ENCODE measurements at places on chromosomes 16 and 17. TPM values are rescaled to one million over a fixed set of nuclear protein-coding genes. Genes with fewer than 3 reads are reported as not detected.
A peak's percentile ranks its signal among the peaks of the same experiment; 100 is the strongest.

DNA sequence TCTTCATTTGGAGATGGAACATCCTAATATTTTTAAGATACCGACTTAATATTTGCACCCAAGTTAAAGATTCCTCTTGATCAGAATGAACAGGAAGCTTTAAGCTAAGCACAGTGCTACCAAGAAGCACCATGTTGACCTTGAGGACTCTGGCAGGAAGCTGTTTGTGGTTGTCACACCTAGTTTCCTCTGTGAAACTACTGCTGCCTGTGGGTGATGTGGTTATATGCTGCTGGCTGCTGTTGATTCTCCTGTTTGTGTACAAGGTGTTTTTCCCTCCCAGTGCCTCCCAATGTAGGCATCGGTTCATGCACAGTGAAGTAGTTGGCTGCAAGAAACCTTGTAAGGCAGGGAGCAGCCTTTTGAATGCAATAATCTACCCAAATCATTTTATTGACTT is 23.4 kb downstream of the RBL2 start:
- H3K4me3 ChIP-seq, result no peak overlapping the region
- H3K36me3 ChIP-seq, result peaks cover 56% of the 10 kb centered on the region
- H3K27me3 ChIP-seq, result no peaks in the 10 kb centered on the region
- no peak overlapping the region for H3K27ac ChIP-seq
- DNase-seq, result no peak

GRCh38 chr16:19898924-19899604 is 14.4 kb upstream of the GPRC5B start:
- no peaks in the 10 kb centered on the region for H3K36me3 ChIP-seq
- no peaks in the 10 kb centered on the region for H3K4me1 ChIP-seq
- no peak overlapping the region for H3K4me3 ChIP-seq
- DNase-seq, result peak; percentile 72

- no peaks in the 10 kb centered on the region for H3K36me3 ChIP-seq
- H3K27ac ChIP-seq, result no peak overlapping the region
- H3K4me3 ChIP-seq, result no peak overlapping the region
- peaks cover 10% of the 10 kb centered on the region for H3K4me1 ChIP-seq
- DNase-seq, result peak; percentile 53
Measured at GRCh38 chr16:57815987-57816745, 13.9 kb upstream of the KIFC3 start.

GRCh38 chr16:17519101-17519955 is 48.6 kb upstream of the XYLT1 start:
- no peaks in the 10 kb centered on the region for H3K4me1 ChIP-seq
- no peak overlapping the region for H3K27ac ChIP-seq
- no peak for DNase-seq
- no peaks in the 10 kb centered on the region for H3K36me3 ChIP-seq
- peaks cover 8% of the 10 kb centered on the region for H3K27me3 ChIP-seq

PHAF1 gene
- total RNA-seq, result 14.1 TPM

DNA sequence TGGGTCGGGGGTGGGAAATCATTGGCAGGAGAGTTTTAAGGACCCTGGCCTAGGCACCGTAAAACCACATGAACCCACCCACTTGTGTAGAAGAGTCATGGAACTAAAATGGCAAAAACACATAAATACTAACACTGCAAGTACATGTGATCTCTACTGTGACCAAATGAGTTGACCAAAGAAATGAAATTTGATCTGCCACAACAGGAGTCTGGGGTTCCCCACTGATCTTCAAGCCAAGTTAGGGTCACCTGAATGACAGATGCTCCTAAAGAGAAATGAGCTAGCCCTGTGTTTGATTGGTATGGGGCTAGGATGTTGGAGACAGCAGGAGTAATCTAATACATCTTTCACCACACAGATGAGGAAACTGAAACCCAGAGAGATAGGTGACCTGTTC is 21.5 kb upstream of the SKAP1 start:
- DNase-seq, result no peak
- peaks cover 16% of the 10 kb centered on the region for H3K4me1 ChIP-seq
- H3K4me3 ChIP-seq, result no peak overlapping the region
- no peak overlapping the region for H3K27ac ChIP-seq
- H3K27me3 ChIP-seq, result no peaks in the 10 kb centered on the region

DNA sequence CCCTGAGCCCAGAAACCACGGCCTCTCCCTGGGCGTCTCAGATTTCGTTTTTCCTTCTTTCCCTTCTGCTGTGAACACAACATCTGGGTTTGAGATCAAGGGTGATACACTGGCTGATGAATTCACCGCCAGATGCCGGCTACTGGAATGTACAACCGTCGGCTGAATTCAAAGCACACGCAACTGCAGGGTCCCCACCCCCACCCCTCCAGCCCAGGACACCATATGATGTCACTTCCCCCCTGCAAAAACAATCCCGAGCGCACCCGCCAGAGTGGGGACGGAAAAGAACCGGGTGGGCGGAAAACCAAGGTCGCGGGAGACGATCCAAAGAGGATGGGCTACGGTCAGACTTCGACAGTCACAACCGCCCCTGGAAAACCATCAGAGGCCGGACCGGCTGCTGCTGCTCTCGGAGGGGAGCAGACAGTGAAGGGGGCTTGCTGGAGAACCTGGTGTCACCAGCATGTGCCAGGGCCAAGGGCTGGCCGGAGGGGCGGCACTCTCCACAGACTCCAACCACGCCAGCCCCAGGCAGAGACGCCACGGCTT is 23.3 kb downstream of the CEP295NL start:
- H3K27ac ChIP-seq, result no peak overlapping the region
- H3K4me3 ChIP-seq, result no peak overlapping the region
- no peaks in the 10 kb centered on the region for H3K36me3 ChIP-seq
- peaks cover 10% of the 10 kb centered on the region for H3K27me3 ChIP-seq

DNA sequence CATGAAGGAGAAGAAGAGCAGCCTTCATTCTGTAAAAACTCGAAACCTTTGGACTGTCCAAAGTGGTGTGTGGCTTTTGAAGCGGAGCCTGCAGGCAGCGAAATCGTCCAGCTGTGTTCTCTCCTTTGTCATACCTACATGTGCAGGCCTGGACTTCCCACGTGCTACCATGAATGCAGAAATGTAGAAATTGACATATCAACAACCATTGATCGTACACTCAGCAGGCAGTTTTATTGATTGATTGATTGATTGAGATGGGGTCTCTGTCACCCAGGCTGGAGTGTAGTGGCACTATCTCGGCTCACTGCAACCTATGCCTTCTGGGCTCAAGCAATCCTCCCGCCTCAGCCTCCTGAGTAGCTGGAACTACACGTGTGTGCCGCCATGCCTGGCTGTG is 2.6 kb upstream of the HAPSTR1 start:
- H3K27ac ChIP-seq, result no peak overlapping the region
- peaks cover 13% of the 10 kb centered on the region for H3K36me3 ChIP-seq
- peaks cover 20% of the 10 kb centered on the region for H3K4me1 ChIP-seq

GRCh38 chr17:77375108-77375916 is 234.5 kb downstream of the SEC14L1 start:
- peak; percentile 58 for DNase-seq
- H3K4me3 ChIP-seq, result no peak overlapping the region
- no peaks in the 10 kb centered on the region for H3K36me3 ChIP-seq
- H3K27ac ChIP-seq, result no peak overlapping the region

KCNH4 gene
- 1.8 TPM for total RNA-seq

GRCh38 chr16:6165330-6165979 is 1067.9 kb upstream of the EEF2KMT start:
- DNase-seq, result peak; percentile 5
- H3K4me1 ChIP-seq, result no peaks in the 10 kb centered on the region
- no peak overlapping the region for H3K27ac ChIP-seq
- H3K36me3 ChIP-seq, result no peaks in the 10 kb centered on the region
- H3K4me3 ChIP-seq, result no peak overlapping the region

- H3K27me3 ChIP-seq, result no peaks in the 10 kb centered on the region
- H3K36me3 ChIP-seq, result peaks cover 46% of the 10 kb centered on the region
- H3K4me1 ChIP-seq, result peaks cover 53% of the 10 kb centered on the region
- no peak for DNase-seq
- no peak overlapping the region for H3K27ac ChIP-seq
Measured at GRCh38 chr16:2482708-2483534, 8.0 kb downstream of the TBC1D24 start.

- H3K4me3 ChIP-seq, result no peak overlapping the region
- no peaks in the 10 kb centered on the region for H3K36me3 ChIP-seq
- DNase-seq, result no peak
- H3K27ac ChIP-seq, result peak overlapping the region; percentile 36
- no peaks in the 10 kb centered on the region for H3K27me3 ChIP-seq
Measured at GRCh38 chr17:34382621-34383124, 19.6 kb upstream of the CCL1 start.

ZDHHC7 gene
- total RNA-seq, result 45.7 TPM

GRCh38 chr16:58684001-58684353 is 593 bp downstream of the SLC38A7 start:
- peaks cover 4% of the 10 kb centered on the region for H3K4me1 ChIP-seq
- peak overlapping the region; percentile 50 for H3K27ac ChIP-seq
- no peaks in the 10 kb centered on the region for H3K27me3 ChIP-seq
- peak overlapping the region; percentile 76 for H3K4me3 ChIP-seq
- H3K36me3 ChIP-seq, result 0 out of 3 replicates have a peak, but pooled peaks cover 4% of the 10 kb centered on the region

DNA sequence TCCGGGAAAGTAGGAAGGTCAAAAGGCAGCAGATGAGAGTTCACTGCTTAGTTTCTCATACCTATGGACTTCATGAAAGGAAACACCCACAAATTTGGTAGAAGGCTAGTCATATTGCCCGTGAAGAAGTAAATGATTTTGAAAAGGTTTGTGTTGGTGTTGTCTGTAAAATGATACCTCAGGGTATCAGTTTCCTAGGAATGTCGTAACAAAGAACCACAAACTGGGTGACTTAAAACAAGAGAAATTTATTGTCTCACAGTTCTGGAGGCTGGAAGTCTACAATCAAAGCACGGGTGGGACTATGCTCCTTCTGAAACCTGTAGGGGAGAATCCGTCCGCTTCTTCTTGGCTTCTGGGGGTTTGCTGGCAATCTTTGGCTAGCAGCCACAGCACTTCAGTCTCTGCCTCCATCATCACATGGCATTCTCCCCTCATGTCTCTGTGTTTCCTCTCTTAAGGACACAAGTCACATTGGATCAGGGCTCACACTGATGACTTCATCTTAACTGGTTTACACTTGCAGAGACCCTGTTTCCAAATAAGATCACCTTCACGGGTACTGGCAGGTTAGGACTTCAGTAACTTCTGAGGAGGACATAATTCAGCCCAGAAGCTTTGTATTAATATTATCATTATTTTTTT is 2.0 kb upstream of the NAE1 start:
- H3K27ac ChIP-seq, result no peak overlapping the region
- no peak overlapping the region for H3K4me3 ChIP-seq
- no peak for DNase-seq

DNA sequence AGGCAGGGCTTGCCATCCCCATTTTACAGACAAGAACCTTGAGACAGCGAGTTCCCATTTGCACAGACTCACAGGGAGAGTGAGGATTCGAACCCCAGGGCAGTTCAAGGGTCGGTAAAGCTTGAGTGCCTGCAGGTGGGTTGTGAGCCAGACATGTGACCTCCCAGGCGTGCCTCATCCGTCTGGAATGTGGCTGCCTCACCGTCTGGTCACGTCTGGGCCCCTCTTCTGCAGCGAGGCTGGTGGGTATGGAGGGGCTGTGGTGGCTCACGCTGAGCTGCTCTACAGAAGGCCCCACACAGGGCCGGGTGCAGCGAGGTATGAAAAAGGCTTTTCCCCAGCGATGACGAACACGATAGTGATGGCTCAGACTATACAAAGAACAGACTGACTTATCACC is 35.8 kb upstream of the LHX1 start:
- no peak overlapping the region for H3K4me3 ChIP-seq
- DNase-seq, result no peak
- H3K27me3 ChIP-seq, result peaks cover 18% of the 10 kb centered on the region
- H3K27ac ChIP-seq, result no peak overlapping the region
- no peaks in the 10 kb centered on the region for H3K4me1 ChIP-seq

CETP gene
- total RNA-seq, result not detected

- H3K27me3 ChIP-seq, result no peaks in the 10 kb centered on the region
- peaks cover 28% of the 10 kb centered on the region for H3K36me3 ChIP-seq
- no peak overlapping the region for H3K27ac ChIP-seq
- H3K4me3 ChIP-seq, result no peak overlapping the region
- peaks cover 18% of the 10 kb centered on the region for H3K4me1 ChIP-seq
Measured at GRCh38 chr16:81515721-81516120, 71.1 kb downstream of the CMIP start.

DNA sequence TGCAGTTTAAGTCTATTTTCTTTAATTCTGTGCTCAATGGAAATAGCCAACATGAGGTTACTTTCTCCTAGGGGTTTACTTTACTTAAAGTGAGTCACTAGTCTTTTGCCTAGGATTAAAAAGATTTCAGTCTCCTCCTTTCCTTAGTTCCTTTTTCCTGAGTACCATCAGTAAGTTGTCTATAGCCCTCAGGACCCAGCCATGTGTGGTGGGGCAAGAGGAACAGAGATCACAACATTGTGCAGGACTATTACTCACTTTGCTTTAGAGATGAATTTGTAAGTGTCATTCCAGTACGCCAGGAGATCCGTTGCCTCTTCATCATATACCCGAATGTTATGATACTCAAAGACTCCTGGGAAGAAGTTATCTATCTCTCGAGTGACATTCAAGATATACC is 27.7 kb upstream of the CORO6 start:
- no peaks in the 10 kb centered on the region for H3K27me3 ChIP-seq
- no peaks in the 10 kb centered on the region for H3K36me3 ChIP-seq
- H3K27ac ChIP-seq, result no peak overlapping the region
- DNase-seq, result peak; percentile 21
- H3K4me3 ChIP-seq, result no peak overlapping the region

DNA sequence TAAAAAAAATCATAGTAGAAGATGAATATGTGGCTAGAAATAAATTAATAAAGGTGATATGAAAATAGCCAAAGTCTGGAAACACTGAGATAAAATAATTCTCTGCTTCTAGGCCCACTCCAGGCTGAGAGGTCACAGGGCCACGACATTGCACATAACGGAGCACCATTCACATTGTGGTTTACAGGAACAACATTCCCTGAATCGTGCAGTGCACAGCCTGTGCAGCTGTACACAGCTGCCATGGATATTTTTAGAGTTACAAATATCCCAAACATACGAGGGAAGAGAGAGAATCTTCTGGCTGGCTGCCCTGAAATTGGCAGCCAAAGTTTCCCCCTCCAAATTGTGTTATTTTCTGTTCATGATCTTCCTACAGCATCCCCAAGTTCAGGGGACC is 68.8 kb downstream of the GSG1L start:
- H3K36me3 ChIP-seq, result no peaks in the 10 kb centered on the region
- H3K27ac ChIP-seq, result no peak overlapping the region
- H3K4me3 ChIP-seq, result no peak overlapping the region
- no peaks in the 10 kb centered on the region for H3K4me1 ChIP-seq
- H3K27me3 ChIP-seq, result no peaks in the 10 kb centered on the region

CCDC57 gene
- 36.0 TPM for total RNA-seq

DNA sequence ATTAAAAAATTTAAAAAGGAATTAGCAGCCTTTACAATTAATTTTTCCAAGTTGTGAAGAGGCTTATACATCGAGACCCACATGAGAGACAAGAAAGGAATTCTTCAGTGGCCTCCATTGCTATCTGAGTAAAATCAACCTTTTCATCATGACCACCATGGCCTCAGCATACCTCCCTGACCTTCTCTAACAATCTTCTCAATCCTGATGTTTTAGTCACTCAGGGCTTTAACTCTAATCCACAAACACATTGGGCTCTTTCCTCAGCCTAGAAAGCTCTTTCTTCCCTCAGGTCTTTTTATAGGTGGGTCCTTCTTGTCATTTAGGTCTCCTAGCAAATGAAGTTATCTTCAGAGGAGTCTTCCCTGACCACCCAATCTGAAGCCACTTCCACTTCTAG is 46.4 kb downstream of the SPOP start:
- no peaks in the 10 kb centered on the region for H3K27me3 ChIP-seq
- no peaks in the 10 kb centered on the region for H3K4me1 ChIP-seq
- H3K27ac ChIP-seq, result no peak overlapping the region
- H3K36me3 ChIP-seq, result peaks cover 8% of the 10 kb centered on the region
- no peak overlapping the region for H3K4me3 ChIP-seq

GRCh38 chr17:48262982-48263730 is 155.6 kb downstream of the SNX11 start:
- no peak overlapping the region for H3K4me3 ChIP-seq
- no peaks in the 10 kb centered on the region for H3K36me3 ChIP-seq

Data from K562 (cell line).